Colonic mucosa (tissue), 4 donors: ENCODE measurements at places on chromosomes 16 and 17. TPM values are rescaled to one million over a fixed set of nuclear protein-coding genes. Genes with fewer than 3 reads are reported as not detected.

GRCh38 chr17:77548967-77549366 is 408.2 kb downstream of the SEC14L1 start:
- no peak for DNase-seq

Gene TMC6
- total RNA-seq: 159 TPM

GRCh38 chr16:81551151-81551808 is 106.7 kb downstream of the CMIP start:
- DNase-seq: no peak

Gene CDH3
- total RNA-seq: 3.6 TPM

GRCh38 chr17:32488177-32488542 is 1.4 kb downstream of the CDK5R1 start:
- no peak for DNase-seq

DNA sequence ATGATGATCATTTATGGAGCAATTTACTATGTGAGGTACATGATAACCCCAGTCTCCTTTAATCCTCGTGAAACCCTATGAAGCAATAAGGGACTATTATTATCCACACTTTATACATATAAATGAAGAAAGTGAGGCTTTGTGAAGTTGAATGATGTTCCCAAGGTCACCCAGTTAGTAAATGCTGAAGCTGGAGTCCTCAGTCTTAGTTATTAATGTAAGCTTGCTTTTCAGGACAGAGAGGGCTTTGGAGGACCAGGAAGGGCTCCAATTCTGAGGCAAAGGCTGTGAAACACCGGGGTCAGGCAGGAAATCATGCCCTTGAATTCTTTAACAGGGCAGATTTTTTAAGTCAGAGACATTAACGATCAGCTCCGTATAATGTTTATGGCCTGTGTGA is 36.8 kb downstream of the KSR1 start:
- no peak for DNase-seq

DNA sequence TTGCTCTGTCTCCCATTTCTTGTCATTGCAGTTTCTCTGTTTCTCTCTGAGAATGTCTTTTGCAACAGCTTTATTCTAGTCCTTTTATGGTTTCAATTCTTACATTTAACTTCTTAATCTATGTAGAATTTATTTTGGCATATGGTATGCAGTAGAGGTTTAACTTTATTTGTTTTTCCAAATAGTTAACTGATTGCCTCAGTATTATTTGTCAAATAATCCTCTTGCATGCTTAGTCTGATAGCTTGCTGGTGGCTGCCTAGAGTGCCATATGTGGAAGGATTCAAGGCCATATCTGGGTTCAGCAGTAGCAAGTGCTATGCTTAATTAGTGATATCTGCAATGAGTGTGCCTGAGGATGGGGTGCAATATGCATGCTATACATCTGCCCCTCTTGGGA is 6.9 kb downstream of the SNTB2 start:
- DNase-seq: no peak
